ENCODE measurements at places on chromosomes 1 and 21.

DNA sequence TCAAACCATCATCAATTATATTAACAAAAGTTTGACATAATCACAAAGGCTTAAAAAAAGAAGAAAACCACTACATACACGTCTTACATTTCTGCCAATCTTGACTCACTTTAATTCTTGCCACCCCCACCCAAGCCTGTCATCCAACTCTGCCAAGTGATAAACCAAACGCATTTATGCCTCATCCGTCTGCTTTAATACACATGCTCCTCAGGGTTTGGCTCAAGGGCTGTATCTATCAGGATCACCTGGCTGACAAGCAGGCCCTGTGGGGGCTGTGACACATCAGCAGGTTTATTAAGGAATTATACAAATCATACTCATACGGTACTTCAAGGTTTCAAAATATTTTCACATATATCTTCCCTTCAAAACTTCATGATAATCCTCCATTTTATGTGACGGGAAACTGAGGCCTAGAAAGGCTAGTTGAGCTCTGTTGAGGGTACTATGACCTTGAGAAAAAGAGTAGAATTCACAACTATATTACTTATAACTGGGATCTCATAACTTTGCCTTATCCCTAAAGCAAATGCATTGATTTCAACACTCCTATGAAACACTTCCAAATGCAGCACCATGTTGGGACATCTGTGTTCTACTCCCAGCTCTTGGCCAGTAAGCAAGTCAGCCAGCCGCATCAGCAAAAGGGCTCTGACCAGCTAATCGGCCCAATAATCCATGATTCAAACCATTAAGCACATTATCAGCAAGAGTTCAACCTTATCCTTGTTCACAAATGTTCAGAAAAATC is 8.7 kb downstream of the SORT1 start:
- no peak for DNase-seq

- DNase-seq: no peak
These were observed 58.2 kb downstream of the HSD3B1 start for GRCh38 chr1:119565131-119565772.

GRCh38 chr1:246797597-246797996 is 73.4 kb downstream of the SCCPDH start:
- DNase-seq: no peak

GRCh38 chr21:31552826-31553225 is 106.7 kb upstream of the SOD1 start:
- DNase-seq: no peak

DNA sequence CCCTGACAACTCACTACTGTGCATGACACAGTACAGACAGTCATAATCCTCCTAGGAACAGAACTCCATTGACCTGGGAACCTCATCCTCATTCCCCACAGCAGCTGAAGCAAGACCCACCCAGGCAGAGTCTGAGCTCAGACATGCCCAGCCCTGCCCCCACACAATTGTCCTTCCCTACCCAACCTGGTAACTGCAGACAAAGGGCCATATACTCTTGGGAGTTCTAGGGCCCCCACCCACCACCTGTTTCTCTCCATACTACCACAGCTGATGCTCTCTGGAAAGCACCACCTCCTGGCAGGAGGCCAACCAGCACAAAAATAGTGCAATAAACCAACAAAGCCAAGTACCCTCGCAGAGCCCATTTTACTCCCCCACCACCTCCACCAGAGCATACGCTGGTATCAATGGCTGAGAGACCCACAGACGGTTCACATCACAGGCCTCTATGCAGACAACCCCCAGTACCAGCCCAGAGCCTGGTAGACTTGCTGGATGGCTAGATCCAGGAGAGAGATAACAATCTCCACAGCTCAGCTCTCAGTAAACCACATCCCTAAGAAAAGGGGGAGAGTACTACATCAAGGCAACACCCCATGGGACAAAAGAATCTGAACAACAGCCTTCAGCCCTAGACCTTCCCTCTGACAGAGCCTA is 159.7 kb upstream of the CXADR start:
- no peak for DNase-seq

DNA sequence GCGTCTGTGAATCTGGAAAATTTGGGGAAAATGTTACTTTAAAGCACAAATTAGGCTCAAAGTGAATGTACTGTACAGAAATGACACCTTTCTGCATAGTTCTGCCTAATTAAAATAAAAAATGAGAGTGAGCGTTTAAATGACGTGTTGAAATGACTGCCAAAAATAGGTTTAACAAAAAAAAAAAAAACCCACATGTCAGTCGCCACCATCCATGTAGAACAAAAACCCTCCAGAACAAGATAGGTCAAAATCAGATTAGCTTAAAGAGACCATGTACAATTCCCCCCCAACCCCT is 745 bp downstream of the PARP1 start:
- no peak for DNase-seq

- no peak for DNase-seq
These were observed 7.7 kb upstream of the PHC2 start for GRCh38 chr1:33438364-33439160.

- no peak for DNase-seq
These were observed 72.1 kb downstream of the TGFBR3 start for GRCh38 chr1:91813813-91814212.

DNA sequence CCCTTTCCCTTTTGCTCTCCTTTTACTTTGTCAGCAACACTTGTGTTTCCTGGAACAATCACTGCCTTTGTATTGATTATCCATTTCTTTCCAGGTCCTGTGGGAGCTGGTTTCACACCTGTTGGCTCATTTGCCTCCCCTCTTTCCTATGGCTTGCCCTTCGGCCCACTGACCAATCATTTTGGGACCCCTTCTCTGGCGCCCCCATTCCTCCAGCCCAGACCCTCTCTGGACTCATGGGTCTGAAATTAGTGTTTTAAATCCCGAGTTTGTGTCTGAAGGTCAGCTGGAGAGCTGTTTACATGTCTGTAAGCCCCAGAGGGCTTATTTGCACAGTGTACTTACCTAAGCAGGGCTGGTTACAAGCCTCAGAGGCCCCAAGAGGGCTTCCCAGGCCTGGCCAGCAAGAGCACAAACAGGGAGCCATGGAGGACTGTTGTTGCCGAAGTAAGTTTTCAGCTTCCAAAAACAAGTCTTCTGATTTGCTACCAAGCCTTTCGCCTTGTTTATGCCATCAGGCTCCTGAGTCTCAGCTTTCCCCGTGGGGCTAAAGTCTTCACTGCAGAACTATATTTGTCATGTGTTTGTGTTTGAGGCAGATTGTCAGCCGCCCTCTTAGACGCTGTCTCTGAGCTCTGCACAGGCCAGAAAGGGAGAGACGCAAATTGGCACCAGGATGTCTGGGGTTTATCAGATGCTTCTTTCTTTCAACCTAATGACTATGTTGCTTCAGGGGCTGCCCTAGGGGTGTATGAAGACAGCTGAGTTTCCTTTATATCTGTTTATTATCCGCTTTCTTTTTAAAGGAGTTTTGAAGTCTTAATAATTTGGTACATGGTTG is 93.0 kb downstream of the ATP1A1 start:
- no peak for DNase-seq

DNA sequence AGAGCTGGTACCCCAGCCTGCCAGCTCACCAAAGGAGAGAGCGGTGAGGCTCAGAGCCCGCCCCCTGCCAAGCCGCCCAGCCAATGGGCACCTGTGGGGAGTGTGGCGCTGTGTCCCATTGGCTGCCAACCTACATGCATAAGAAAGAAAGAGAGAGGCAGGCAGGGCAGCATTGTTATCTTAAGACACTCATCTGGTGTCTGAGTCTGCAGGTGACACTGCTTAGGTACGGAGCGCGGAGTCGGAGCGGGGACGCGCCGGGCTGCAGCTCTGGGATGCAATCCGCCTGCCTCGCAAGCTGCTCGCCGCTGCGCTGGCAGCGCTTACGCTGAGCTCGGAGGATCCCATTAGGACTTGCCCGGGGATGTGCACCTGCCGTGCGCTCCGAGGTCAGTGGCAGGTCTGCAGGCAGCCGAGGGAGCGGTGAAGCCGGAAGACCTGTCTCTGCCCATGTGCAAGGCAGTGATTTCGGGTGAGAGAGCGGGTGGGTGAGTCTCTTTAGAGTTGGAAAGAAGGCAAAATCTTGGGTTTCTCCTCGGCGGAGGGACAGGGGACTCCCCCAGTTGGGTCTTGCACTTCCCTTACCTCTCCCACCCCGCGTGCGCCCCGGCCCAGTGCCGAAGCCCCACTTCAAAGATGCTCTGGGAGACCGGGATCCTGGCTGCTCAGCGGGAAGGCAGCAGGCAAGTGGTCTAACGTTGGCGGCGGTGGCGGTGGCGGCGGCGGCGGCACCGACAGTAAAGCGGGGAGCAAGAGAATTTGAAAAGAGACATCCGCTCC is at the start of gene BRINP2:
TSS of gene BRINP2 (plus strand) at position 203 of the 780 bp plus-strand sequence. CDS start 58,919 bp downstream, outside the sequence.
- no peak for DNase-seq

DNA sequence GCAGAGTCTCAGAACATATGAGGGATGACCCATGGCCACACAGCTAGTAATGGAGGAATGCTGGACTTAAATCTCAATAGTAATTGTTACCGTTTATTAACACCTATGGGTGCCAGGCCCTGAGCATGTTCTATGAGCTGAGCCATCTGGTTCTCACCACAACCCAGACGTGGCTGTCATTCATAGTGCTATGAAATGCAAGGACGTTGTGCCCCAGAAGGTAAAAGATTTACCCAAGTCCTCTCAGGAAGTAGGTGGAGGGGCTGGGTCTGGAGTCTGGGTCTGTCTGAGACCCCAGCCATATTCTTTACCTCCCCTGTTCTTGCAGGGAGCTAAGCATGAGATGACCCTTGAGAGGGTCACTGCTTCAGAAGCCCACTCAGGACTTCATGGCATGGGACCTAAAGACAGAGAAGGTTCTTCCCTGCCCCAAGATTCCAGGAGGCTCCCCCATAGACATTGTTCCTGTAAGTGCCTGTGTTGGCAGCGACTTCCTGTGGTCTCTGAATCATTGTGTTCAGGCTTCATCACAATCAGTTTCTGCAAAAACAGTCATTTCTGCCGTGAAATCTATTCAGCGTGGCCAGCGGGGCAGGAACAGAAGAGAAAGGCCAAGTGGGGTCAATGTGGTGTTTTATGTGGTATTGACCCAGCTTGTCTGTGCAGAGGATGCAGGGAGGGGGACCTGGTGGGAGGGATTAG is 475.4 kb downstream of the PTPRU start:
- peak; percentile 21 for DNase-seq

- DNase-seq: no peak
These were observed 44.1 kb downstream of the PGBD5 start for GRCh38 chr1:230382001-230382491.

- no peak for DNase-seq
These were observed 70.2 kb upstream of the KIF26B start for GRCh38 chr1:245084551-245084950.

- DNase-seq: no peak
These were observed 56.4 kb upstream of the RGS7 start for GRCh38 chr1:241413386-241413785.

GRCh38 chr1:32701421-32701911 is 1.1 kb downstream of the SYNC start:
- no peak for DNase-seq

DNA sequence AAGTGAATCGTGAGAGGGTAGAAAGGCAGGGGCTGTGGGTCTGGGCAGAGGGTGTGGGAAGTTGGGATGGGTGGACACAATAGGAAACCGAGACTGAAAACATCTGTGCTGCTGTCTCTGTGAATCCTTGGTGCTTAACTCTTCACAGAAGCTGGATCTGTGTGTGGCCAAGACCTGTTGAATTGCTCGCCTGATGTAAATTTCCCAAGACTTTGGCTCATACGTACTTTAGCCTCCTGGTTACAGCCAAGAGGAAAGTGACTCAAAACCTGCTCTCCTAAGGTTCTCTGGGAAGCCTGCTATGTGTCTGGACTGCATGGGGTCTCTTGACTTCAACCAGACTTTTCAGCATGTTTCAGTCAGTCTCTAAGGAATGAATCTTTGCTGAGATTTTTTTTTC is 270.3 kb downstream of the RWDD3 start:
- no peak for DNase-seq

GRCh38 chr1:151047591-151047924 is at the start of gene C1orf56:
C1orf56 (plus strand) TSS chr1:151047751; CDS start chr1:151047848, 97 bp downstream.
- no peak for DNase-seq

DNA sequence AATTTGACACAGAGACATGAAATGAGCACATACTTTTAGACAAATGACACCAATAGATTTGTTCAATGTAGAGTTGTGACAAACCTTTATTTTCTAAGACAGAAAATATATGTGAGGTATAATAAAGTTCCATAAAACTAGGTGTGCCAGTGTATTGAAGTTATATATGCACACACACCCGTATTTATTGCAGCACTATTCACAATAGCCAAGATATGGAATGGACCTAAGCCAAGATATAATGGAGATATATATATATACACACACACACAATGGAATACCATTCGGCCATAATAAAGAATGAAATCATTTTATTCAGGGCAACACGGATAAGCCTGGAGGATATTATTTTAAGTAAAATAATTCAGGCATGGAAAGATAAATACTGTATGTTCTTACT is 1013.5 kb downstream of the KCNT2 start:
- no peak for DNase-seq

DNA sequence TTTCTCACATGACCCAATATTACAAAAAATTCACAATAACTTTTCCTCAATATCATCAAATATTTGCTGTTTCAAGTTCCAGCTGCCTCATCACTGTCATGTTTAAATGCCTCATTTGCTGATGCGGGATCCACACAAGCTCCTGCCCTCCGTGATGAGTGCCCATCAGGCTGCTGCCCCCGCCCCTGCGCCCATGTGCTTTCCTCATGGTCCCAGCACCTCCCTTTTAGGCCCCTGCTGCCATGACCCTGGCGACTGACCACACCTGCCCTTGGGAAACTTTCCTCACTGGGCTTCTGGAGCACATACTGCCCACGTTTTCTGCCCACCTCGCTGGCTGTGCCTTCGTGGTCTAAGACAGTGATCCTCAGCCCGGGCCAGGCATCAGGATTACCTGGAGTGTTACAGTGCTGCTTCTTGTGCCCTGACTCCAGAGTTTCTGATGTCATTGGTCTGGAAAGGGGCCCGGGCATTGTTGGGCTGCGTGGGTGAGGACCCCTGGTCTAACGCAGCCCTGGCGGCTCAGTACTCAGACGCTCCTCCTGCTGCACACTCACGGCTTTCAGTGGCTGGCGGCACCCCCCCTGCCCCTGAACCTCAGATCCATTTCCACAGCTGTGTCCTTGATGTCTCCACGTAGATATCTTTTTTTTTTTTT is 20.5 kb downstream of the PLEKHM2 start:
- no peak for DNase-seq

GRCh38 chr1:221667504-221667903 is 74.4 kb downstream of the DUSP10 start:
- no peak for DNase-seq

DNA sequence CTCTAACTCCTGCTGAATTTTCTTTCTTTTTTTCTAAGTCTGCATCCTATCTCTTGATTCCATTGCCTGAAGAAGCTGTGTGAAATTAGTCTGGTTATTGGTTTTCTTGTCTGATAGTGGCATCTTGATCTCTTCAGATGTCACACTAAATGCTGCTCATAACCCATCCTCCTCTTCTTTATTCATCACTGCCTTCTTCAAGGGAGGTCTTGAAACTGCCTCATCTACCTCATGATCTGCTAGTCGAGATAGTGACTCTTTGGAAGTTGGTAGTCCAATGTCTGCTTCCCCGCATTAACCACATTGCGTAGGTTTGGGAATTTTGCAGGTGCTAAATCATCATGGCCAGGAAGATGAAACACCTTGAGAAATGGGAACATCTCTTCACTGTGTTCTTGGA is 15.7 kb downstream of the DYRK3 start:
- no peak for DNase-seq
